ENCODE measurements at places on chromosomes 3 and 15.

- no peak for DNase-seq
Observed at GRCh38 chr3:133851266-133851906, 44.3 kb downstream of the RAB6B start.

DNA sequence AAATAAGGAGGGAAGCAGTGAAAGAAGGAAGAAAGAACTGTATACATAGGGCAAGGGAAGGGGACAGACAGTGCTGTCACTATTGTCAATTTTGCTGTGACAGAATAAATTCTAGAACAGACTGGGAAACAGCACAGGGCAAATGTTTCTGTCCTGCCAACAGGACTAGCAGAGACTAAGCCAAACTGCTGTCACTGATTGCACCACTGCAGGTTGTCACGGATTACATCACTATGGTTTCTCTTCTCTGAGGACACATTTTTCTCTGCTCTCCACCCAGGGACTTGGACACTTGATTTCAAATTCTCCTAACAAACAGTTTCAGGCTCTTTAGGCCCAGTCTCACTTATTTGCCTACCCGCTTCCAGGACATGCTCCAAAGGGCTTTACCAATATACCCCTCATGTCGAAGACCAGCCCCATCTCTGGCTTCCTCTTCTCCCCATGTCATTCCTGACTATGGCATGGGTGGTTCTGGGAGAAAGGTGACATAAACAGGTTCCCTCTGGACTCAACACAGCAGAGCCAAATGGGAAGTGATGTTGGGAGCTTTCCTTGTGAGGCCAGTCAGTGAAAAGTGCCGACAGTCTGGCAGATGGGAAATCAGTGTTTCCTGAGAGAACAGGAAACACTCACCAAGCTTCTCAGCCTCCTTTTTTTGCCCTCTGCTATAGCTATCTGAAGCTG is 70.2 kb upstream of the ST3GAL6 start:
- DNase-seq, result no peak

DNA sequence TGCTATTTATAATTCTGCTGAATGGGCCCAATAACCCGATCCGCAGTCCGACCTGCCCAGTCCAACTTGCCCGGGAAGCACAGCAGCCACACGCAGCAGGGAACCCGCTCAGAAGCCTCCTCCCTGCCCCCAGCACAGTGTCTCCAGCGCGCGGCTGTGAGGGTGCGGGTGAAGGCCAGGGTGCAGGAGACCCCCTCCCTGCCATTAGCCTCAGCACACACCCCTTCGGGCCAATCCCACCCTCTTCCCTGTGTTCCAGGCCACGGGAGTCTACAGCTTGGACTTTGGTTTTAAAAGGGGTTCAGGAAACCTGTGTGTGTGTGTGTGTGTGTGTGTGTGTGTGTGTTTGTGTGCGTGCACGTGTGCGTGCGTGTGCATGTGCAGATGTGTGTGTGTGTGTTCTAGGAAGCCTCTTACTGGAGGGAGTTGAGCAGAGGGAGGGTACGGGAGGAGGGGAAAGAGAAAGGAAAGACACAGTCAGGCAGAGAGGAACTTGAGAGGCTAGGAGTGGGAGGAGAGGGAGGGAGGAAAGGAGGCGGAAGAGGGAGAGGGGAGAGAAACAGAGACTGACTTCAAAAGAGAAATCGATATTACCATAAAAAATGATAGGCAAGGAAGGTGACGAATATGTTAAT is 34.2 kb downstream of the ATP2B2 start:
- DNase-seq, result peak; percentile 2

DNA sequence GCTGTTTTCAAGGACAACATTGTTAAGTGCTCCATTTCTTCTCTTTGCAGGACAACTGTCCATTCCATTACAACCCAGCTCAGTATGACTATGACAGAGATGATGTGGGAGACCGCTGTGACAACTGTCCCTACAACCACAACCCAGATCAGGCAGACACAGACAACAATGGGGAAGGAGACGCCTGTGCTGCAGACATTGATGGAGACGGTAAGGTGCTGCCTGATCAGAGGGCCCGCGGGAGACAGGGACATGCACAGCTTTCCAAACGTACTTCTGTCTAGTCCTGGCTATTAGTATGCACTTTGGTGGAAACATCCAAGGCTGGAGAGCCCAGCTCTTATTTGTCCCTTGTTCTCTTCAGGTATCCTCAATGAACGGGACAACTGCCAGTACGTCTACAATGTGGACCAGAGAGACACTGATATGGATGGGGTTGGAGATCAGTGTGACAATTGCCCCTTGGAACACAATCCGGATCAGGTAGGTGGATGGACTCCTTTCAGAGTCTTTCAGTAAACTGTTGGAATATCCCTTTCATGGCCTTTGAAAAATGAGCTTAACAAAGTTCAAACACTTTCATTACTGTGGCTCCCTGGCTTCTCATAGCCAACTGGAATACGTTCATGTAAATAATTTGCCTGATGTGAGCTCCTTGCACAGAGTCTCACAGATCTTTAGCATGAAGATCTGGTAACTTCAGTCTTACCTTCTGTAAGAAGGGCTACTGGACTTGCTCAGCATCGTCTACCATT is 10.4 kb downstream of the THBS1 start:
- peak; percentile 24 for DNase-seq

DNA sequence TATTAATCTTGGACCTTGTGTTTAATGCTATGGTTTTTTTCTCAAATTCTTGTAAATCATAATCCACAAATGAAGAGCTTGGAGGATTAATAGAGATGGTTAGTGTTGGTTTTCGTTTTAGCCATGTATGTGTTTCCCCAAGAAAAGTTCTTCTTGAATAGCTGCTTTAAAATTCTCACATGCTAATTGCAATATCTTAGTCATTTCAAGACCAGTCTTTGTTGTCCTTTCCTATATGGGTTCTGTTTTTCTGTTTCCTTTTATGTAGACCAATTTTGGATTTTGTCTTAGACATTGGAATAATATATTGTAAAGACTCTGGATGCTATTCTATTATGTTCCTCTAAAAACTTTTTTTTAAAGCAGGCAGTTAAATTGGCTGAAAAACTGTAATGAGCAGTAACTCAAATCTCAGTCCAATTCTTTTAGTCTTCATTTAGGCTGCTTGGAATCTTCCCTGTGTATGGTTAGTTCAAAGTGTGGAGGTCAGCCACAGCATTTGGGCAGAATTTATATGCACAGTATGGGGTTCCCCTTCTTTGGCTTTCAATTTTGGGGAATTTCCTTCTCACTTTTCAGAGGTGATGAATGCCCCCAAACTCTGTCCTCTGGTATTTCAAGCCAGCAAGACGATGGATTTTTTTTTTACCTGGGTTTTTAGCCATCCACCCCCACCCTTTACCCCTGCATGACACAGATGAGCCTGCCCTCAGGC is 39.1 kb upstream of the DNAJC13 start:
- DNase-seq, result no peak

- peak; percentile 31 for DNase-seq
Observed at GRCh38 chr15:77393471-77393840, 26.4 kb downstream of the PEAK1 start.

DNA sequence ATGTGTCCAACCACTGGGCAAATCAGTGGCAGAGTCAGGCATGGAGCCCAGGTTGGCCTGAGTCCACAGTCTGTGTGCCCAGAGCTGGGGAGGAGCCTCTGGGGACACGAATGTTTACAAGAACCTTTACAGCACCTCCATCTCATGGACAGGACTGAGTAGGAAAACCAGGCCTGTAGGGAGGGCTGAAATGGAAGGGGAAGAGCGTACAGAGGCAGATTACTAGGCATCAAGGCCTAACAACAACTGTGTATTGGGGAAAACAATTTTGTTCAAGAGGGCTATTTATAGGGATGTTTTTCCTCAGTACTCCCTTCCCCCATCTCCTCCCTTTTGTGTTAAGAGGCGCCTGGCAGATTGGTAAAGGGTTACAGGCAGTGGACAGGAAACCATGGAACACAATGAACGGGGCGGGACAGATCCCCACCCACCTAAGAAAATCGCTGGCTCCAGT is 15.1 kb upstream of the ARHGAP31 start:
- no peak for DNase-seq

- DNase-seq, result no peak
Observed at GRCh38 chr3:158110658-158111018, 749 bp downstream of the RSRC1 start.

- DNase-seq, result peak; percentile 91
Observed at GRCh38 chr15:66565741-66566144, at the start of gene LCTL. Gene LCTL (minus strand): TSS chr15:66565998. CDS start chr15:66565365, 633 bp downstream.

DNA sequence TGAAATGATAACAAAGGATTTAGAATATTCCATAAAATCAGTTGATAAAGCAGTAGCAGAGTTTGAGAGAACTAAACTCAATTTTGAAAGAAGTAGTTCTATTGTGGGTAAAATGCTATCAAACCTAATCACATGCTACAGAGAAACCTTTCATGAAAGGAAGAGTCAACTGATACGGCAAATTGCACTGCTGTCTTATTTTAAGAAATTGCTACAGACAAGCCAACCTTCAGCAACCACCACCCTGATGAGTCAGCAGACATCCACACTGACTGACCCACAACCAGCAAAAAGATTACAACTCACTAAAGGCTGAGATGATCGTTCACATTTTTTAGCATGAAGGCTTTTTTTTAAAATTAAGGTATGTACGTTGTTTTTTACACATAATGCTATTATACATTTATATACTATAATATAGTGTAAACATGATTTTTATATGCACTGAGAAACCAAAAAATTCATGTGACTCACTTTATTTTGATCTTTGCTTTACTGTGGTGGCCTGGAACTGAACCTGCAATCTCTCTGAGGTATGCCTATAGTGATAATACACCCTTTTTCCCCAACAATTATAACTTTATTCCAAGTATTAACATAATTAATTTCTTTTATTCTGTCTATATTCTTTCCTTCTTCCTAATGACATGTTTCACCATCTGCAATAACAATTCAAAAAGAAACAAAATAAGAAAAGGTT is 109.9 kb downstream of the TBC1D5 start:
- DNase-seq, result peak; percentile 75

- DNase-seq, result peak; percentile 79
Observed at GRCh38 chr3:29465836-29466235, 185.0 kb downstream of the RBMS3 start.

GRCh38 chr3:178002113-178002512 is 534.1 kb upstream of the KCNMB2 start:
- DNase-seq, result no peak

GRCh38 chr3:174859756-174860155 is 622 bp downstream of the NAALADL2 start:
- DNase-seq, result no peak

DNA sequence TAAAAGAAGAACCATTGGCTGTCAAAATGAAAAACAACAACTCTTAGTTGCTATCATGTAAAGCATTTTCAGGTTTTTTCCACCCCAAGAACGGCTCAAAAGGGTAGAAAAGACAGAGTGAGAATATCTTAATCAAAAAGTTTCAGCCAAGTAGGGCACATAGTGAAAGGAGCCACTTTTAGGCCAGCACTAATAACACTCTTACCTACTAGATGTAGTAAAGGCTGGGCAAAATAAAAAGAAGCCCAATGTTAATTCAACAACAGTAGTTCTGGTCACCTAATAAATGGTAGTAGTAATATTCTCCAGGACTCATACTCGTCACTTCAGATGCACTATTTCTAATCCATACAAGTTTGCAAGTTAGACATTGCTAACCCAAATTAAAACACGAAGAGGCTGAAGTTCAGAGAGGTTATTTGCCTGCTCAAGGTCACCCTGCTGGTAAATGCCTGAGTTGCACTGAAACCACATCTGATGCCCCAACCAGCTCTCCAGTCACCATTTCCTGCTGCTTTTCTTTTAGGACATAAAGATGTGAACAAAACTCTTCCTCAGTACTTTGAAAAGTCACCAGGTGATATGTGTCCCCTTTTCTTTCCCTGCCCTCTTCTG is 7.5 kb downstream of the GOLIM4 start:
- no peak for DNase-seq

DNA sequence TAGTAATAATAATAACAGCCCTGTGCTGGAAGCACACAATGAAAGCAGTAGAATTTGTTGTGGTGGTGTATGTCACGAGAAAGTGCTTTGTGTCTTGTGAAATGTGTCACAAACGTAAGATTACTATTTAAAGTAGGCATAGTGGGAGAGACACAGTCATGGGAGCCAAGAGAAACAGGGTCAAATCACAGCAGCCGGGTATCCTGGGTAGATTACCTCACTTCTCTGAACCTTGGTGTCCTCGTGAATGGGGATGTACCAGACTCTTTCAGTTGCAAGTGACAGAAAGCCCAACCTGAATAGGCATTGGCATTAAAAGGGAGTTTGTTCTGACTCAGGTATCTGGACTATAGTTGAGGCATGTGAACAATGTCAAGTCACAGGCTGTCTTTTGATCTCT is 29.1 kb upstream of the SRGAP3 start:
- no peak for DNase-seq

DNA sequence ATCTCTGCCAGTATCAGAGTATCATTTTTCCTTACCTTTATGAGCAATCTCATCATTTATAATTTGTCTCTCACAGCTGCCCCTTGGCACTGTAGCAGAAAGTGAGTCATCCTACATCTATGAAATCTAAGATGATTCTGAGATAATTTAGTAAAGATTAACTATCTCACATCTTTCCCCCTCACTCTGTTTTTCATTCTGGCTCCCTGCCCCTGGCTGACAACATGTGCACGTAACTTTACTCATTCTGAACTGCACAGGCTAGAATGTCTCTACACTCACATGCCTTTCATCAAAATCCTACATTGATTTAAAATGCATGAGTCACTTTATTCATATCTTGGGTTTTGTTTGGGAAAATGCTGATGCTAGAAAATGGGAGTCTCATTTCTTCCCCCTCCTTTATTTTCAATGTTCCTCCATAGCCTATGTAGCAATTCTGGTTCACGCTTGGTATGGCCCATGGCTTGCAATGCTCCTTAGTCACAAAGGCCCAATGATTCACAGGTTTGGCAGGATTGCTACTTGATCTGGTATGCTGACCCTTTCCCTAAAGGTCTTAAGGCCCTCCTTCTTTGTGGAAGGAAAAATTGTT is 838.5 kb downstream of the TUSC7 start:
- peak; percentile 95 for DNase-seq

- DNase-seq, result peak; percentile 36
Observed at GRCh38 chr15:39887832-39888231, 32.2 kb downstream of the GPR176 start.

DNA sequence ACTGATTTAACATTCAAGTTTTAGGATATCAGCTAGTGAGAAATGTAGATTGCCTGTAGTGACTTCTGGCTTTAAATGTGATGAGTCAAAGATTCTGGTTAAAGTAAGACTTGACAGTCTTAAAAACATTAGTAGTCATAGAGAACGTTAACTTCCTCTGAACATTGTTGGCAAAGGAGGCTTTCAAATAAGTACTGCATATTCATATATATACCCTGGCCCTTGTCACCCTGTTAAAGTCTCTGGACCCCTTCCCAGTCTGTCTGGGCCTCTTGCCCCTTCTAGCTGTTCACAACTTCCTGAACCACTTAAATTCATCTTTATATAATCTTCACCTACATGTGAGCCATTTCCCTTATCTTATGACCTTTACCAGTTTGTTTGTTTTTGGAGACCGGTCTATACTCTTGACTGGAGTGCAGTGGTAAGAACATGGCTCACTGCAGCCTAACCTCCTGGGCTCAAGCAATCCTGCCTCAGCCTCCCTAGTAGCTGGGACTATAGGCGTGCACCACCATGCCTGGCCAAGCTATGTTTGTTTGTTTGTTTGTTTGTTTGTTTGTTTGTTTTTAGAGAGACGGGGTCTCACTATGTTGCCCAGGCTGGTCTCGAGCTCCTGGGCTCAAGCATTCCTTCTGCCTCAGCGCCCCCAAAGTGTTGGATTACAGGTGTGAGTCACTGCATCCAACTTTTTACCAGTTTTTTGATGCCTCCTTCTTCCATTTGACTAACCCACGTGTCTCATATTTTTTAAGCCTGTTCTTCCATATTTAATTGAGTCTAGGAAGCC is 64.4 kb upstream of the CRTC3 start:
- DNase-seq, result peak; percentile 67

- peak; percentile 35 for DNase-seq
Observed at GRCh38 chr3:176978441-176978840, 218.8 kb downstream of the TBL1XR1 start.
